ENCODE measurements at places on chromosomes 2 and 18.

DNA sequence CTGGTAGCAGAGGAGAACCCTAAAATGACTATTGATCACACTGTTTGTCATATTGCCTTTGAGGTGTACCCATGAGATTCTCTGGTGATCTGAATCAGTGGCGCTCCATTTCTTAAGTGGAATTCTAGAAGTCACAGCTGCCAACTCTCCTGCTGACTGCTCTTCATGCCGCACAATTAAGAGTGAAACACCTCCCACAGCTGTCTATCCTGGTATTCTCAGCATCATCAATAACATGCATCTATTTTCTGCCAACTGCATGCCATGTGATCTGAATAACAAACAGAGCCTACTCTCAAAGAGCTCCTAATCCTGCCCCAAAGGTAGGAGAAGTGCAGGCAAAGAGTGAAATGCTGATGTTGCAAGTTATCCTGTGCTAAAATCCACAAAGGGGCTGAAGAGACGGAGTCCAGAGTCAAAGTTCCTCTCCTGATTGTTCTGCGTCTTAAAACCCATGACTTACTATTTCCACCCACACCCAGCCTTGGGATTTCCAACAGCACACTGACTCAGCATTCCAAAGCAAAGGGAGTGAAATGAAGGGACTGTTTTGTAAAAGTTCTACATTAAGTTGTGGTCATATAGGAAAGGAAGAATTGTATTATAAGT is 13.7 kb upstream of the DAPL1 start:
- DNase-seq: peak; percentile 82

- DNase-seq: peak; percentile 33
These were observed 711 bp downstream of the DOK6 start for GRCh38 chr18:69401226-69401971.

DNA sequence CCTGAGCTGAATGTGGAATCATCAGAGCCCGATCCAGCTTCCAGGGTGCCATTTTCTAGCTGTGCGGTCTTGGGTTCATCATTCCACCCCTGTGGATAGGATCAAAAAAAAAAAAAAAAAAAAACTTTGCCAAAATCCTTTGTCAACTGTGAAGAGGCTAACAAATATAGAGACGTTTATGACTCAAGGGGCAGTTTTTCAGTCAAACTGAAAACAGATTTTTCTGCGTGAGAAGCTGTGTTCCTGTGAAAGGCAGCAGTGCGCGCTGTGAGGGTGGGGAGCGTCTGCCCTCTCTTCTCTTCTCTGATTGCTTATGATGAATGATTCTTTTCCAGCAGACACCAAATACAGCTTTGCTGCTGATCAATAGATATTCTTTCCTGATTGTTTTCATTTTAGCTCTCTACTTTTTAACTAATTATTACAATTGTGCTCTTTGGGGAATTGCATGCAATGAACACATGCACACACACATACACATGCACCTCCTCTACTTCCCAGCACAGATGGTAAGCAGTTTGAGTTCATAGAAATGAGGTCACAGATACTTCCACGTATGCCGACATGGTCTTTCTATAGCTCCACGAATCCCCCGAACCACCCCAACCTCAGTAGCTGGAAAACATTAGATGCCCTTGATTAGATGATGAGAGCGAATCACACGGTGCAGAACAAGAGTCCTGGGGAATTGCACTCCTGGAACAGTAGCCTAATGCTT is 175.4 kb downstream of the NRP2 start:
- DNase-seq: no peak

GRCh38 chr18:70197844-70198243 is 7.6 kb downstream of the RTTN start:
- no peak for DNase-seq

- no peak for DNase-seq
These were observed 100.1 kb upstream of the TRIB2 start for GRCh38 chr2:12616456-12617156.

DNA sequence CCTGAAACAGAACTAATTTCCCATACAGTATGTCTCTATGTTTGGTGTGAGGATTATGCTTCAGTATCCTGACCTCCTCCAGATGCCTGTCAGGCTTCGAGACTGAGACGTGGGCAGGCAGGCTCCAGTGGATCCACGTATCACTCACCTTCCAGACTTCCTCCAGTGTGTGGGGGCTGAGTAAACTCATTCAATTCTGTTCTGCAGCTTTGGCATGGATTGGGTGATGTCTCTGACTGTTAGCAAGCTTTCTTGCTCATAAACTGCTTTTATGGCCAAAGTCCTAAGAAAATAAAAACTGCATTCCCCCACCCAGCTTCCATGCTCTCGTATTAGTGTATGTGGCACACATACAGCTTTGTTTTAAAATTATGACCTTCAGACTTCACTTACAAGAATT is 53.6 kb downstream of the CCDC93 start:
- peak; percentile 27 for DNase-seq

- DNase-seq: no peak
These were observed 290.4 kb upstream of the ZC3H15 start for GRCh38 chr2:186195696-186196095.

DNA sequence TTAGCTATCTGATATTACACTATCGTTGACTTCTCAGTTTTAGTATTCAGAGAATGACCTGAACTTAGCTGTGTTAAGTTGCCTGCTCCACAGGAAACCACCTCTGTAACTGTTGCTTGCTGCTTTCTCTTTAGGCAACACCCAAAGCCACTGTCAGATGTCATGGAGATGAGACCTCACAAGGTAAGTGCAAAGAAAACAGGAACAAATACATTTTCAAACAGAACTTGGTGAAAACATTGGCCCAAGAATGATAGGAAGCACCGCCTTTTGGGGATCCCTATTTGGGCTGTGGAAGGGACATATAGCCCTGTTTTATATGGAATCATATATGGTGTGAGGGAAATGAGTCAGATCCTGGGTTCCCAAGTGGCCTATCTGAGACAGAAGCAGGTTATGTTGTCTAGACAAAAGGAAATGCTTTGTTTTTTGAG is 143.4 kb downstream of the UBE2E3 start:
- peak; percentile 87 for DNase-seq

- DNase-seq: peak; percentile 13
These were observed 77.0 kb downstream of the EPC2 start for GRCh38 chr2:148721520-148721931.

DNA sequence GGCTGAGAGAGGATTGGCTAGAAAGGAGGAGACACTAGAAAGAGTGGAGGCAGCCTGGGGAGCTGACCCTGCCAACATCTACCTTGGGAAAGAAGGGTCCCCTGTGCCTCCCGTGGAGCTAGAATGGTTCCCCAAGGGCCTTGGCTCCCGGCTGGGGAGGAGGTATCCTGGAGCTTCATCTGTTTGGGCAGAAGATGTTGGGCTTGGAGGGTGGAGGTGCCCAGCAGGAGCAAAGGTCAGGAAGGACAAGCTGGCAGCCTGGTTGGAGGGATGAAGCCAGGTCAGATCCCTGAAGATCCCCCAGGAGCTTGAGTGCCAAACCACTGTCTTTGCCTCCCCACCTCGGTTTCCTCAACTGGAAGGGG is 2.9 kb downstream of the ATP6V1B1 start:
- no peak for DNase-seq

DNA sequence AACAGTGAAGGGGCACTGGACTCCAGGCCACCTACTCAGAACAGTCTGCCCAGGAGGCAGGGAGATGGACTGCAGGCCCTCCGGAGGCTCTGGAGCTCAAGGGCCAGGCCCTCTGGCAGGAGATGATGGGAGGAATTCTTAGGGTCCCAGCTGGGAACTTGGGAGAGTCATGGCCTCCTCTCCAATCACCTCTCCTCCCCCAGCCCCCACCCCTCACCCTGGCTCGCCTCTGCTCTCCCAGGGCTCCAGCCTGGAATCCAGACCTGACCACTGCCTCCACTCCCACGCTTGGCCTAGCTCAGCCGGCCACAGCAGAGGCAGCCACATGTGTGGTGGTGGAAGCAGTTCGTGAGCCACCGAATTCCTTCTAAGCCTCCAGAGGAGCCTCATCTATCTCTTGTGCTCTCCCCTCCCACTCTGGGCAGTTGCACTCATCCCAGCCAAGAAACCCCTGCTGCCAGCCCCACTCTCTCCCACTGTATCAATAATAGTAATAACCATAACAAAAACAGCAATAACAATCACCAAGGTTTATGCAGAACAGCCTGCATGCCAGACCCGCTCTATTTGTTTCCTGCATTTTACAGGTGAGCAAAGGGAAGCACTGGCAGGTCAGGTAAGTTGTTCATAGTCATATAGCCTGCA is 67.4 kb downstream of the TNS1 start:
- DNase-seq: peak; percentile 84
